ENCODE measurements at places on chromosomes 4 and X.

DNA sequence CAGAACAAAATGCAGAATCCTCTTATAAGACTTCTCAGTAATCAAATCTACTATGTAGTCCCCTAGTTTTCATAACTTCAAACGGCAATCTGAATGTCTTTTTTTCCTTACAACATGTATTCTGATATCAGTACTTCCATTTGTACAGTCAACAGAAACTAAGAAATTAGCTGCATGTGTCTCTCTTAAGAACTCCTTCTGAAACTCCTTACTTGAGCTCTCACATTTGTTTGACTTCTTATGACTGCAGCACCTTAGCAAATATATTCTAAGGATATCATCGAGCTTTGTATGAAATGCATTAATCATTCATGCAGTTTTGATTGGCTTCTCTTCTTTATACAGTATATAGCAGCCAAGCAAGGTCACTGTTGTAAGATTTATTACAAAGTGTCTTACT is 77.0 kb downstream of the TMEM47 start:
- DNase-seq, result no peak

GRCh38 chrX:149074398-149074797 is 430.7 kb downstream of the IDS start:
- DNase-seq, result no peak

DNA sequence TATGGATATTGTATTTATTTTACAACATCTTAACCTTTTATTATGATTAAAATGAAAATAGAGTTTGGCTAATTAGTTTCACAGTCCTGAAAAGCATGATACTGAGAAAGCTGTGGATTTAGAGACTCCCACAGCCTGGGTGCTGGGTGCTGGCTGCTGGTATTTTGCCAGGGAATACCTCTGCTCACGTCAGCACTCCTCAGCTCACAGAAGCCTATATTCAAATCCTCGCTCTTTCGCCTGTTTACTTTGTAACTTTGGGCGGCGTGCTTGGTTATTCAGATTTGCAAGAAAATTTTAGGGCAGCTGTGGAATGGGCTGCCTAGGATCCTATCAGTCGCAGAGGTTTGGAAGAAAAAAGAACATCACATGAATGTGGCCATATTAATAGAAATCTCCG is 261.8 kb downstream of the DCTD start:
- DNase-seq, result no peak

DNA sequence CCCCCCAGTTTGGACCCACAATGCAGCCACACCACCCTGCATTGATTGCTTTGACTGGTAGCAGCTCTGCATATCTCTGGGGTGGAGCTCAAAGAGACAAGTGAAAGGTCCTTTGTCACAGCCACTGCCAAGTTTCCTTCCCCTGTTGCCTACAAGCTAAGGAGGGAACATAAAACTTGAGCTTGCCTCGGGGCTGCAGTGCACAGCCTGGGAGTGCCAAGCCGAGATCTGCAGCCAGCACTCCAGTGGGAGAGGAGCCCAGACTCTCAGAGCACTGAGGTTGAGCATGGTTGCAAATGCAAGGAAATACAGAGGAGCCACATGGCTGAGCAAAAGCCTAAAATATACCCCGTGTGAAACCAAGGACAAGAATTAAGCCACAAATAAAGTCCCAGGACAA is 142.2 kb downstream of the DKK2 start:
- DNase-seq, result no peak

GRCh38 chrX:114650351-114650750 is 66.5 kb downstream of the HTR2C start:
- DNase-seq, result no peak

GRCh38 chr4:86670756-86671155 is 76.6 kb downstream of the PTPN13 start:
- no peak for DNase-seq

DNA sequence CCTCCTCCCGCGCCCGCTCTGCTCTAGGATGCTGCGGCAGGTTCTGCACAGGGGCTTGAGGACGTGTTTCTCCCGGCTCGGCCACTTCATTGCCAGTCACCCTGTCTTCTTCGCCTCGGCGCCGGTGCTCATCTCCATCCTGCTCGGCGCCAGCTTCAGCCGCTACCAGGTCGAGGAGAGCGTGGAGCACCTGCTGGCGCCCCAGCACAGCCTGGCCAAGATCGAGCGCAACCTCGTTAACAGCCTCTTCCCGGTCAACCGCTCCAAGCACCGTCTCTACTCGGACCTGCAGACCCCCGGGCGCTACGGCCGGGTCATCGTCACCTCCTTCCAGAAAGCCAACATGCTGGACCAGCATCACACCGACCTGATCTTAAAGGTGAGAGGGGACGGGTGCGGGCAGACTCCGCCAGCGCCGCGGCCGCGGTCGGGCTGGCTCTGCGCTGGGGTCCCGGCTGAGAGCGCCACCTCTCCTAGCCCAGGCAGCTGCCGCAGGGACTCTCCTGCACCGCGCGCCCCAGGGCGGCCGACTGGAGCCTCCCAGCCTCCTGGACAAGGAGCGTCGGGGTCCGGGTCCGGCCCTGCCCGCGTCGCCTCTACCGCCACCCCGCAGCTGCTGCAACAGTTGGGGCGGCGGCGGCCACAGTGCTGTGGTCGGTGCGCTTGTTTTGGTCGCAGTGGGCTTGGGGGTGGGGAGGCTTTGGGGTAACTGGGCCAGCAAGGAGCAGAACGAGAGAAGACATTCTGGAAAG is at the start of gene PTCHD1:
TSS of gene PTCHD1 (plus strand) at position 2 of the 752 bp plus-strand sequence. CDS start at position 29, 27 bp downstream.
- DNase-seq, result no peak

DNA sequence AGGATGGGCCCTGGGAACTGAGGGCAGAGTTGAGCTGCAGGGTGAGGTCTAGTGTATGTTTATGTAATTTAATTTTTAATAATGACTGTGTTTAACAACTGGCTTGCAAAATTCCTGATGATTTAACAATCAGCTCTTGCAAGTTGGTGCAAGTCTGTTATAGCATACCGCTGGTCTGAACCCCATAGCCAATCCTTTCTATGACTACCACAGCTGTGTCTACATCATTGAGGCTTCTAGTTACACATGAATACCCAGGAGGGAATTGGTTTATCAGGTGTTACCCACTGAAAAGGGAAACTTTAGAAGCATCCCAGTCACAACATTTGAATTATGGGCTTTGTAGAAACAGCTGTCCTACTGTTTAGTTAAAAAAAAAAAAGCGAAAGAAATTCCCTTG is 38.3 kb downstream of the SUPT20HL1 start:
- no peak for DNase-seq
